ENCODE measurements at places on chromosomes 11 and 22. TPM values are rescaled to one million over a fixed set of nuclear protein-coding genes. Genes with fewer than 3 reads are reported as not detected.

GRCh38 chr22:20777420-20778177, 3.7 kb downstream of the SERPIND1 start:
- no peak for DNase-seq

- no peak for DNase-seq
Observed at GRCh38 chr11:121236115-121237001, 56.2 kb upstream of the SC5D start.

GRCh38 chr11:11148596-11148995, 204.5 kb downstream of the CSNK2A3 start:
- DNase-seq, result no peak

The MAPK8IP1 gene
- total RNA-seq, result 30.2 TPM

The PLAAT2 gene
- total RNA-seq, result 0.52 TPM
